GDM1 (cell line): ENCODE measurements at places on chromosomes 5 and 9.

- no peak for DNase-seq
Measured at GRCh38 chr9:76630916-76631315, 133.3 kb upstream of the PCA3 start.

DNA sequence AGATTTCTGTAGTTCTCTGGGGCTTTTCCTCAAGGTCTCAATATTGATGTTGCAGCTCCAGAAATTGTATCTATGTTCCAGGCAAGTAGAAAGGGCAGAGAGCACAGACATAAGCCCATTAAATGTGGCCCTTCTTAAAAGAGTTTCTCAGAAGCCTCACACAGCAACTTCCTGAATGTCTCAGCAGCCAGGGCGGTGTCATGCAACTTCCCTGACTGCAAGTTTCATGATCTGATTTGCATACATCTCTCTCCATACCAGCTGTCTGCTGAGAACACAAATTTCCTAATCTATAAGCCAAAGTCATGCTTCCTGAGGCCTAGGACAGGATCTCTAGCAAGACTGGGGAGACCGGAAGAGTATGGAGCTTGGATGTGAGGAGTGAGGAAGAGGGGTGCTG lies 13.0 kb downstream of the RGS7BP start:
- DNase-seq, result no peak

GRCh38 chr9:81623778-81624177 lies 65.6 kb downstream of the TLE1 start:
- DNase-seq, result no peak

- DNase-seq, result no peak
Measured at GRCh38 chr9:98401140-98402018, 145.9 kb upstream of the TBC1D2 start.
